ENCODE measurements at places on chromosomes 3 and 15. TPM values are rescaled to one million over a fixed set of nuclear protein-coding genes. Genes with fewer than 3 reads are reported as not detected.

DNA sequence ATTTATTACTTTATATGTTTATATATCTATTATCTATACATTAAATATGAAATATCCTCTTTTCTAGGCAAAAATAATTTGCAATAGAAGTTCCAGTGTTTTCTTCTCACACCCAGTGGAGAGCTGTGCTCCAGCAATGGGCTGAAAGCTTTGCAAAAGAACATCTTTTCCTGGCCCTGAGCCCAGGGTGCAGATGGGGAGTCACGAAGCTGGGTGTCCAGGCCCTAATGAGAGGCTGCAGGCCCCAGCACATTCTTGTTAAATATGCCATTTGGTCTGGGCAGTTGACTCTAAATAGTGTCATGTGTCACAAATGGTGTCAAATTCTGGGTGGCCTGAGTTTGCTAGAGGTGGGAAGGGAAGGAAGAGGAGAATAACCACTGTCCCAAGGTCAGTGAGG, 5.7 kb downstream of the NTRK3 start:
- DNase-seq = no peak

GRCh38 chr15:32794973-32795372, 77.2 kb downstream of the GREM1 start:
- DNase-seq = no peak

GRCh38 chr15:50880651-50881114, 27.8 kb upstream of the AP4E1 start:
- no peak for DNase-seq

The ZFAND6 gene
- 132 TPM for polyA plus RNA-seq

The RBP2 gene
- polyA plus RNA-seq = 0.75 TPM

- DNase-seq = no peak
Observed at GRCh38 chr3:174495928-174496327, 363.2 kb upstream of the NAALADL2 start.
